ENCODE measurements at places on chromosomes 6 and 20.
A peak's percentile ranks its signal among the peaks of the same experiment; 100 is the strongest.

DNA sequence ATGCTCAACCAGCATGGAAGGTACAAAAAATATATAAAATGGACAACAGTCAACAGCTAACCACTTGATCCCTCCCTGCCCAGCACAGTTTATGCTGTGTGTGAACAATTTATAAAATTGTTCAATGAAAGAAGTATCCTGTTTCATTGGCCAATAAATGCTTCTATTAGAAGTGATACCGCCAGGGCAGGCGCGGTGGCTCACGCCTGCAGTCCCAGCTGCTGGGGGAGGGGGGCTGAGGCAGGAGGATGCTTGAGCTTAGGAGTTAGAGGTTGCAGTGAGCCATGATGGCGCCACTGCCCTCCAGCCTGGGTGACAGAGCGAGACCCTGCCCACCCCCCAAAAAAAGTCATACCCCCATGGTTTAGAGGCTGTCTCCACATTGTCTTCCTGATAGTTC is 4.6 kb downstream of the AGPAT4 start:
- DNase-seq, result no peak

DNA sequence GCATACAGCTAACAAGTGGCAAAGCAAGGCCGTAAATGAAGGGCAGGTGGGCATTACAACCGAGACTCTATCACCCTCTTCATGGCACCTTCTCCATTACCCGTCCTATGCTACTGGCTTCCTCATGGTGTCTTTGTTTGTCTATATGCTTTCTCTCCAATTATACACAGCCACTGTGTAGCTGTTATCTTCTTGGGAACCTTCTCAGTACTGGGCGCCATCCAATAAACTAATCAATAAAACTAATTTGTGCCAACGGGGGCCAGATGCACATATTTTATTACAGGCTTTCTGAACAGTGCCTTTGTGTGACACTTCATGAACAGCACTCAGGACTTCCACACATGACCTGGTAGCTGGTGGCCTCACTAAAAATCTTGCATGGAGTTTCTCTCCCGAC is 149.8 kb upstream of the PCSK2 start:
- DNase-seq, result no peak

GRCh38 chr6:168877821-168878282 is 375.8 kb downstream of the THBS2 start:
- DNase-seq, result peak; percentile 63

GRCh38 chr6:102670735-102671134 is 1277.2 kb downstream of the GRIK2 start:
- DNase-seq, result no peak

GRCh38 chr6:47168180-47168579 is 126.0 kb upstream of the ADGRF1 start:
- no peak for DNase-seq

DNA sequence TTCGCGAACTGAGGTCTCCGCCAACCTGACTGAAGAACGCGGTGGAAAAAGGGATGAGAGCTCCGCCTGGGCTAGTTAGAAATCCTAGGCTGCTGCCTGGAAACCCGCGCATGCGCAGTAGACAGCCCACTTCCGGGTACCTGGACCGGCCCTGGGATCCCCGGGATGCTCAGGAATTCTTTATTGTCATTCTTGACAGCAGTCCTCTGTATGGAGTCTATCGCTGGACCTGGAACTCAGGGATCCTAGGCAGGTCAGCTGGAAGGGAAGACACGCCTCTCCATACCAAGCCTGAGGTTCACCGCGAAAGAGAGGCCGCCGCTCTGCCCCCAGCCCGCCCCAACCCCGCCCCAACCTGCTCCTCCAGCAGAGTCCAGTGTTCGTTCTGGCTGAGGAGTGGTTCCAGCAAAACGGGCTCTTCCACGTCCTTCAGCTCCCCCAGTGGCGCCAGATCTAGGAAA is 1379.2 kb upstream of the DEFB115 start:
- no peak for DNase-seq

- no peak for DNase-seq
Observed at GRCh38 chr6:117326396-117326795, 61.0 kb downstream of the VGLL2 start.

DNA sequence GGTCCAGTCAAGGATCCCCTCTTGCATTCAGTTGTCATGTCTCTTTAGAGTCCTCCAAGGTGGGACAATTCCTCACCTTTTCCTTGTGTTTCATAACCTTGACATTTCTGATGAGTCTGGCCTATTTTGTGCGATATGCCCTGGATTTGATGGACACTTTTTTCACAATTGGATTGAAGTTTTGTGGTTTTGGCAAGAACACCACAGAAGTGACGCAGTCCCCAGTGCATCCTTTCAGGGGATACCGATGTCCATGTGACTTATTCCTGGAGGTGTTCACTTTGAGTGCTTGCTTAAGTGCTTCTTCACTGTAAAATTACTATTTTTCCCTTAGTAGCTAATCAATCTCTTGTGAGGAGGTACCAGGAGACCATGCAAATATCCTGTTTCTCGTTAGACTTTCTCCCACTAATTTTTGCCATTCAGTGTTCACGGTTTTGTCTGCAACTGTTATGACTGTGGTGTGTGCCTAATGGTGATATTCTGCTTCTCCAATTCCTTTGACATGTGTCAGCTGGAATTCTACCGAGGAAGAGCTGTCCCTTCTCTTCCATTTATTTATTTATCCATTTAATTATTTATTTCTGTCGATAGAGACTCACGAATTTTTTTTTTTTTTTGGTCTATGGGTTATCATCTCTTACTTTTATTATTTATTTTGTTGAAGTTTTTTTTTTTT is 30.8 kb downstream of the BPIFB4 start:
- no peak for DNase-seq

DNA sequence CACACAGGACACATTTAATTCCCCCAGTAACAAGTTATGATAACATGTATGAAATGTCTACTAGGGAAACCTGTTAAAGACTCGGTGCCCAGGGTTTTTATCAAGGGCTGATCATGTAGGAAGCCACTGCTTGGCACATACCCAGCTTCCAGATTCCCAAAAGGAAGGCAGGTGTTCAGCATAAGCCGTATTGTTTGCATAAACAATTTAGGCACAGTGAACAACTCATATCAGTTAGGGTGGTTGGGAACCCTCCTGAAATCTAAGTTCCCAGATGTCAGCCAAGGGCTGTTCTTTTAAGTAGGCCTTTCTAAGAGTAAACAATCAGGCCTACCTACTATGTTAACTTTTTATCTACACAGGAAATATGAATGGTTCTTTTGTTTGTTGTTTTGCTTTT is 74.1 kb downstream of the ASXL1 start:
- DNase-seq, result no peak

GRCh38 chr20:31662372-31662854 is 24.7 kb downstream of the COX4I2 start:
- no peak for DNase-seq

GRCh38 chr6:31165986-31166385 is 4.5 kb downstream of the POU5F1 start:
- no peak for DNase-seq
